Activated CD4-positive, alpha-beta T cell treated with anti-CD3 and anti-CD28 coated beads, Interleukin-2, amount 10 ng/mL, durations not matched to agents 24 days and 14 days (primary cell): ENCODE measurements at places on chromosomes 12 and 14. TPM values are rescaled to one million over a fixed set of nuclear protein-coding genes. Genes with fewer than 3 reads are reported as not detected.

Gene TAMALIN
- total RNA-seq, result 10.4 and 12.4 TPM in 2 replicates

Gene ARMH4
- 0.12 TPM in 1 of 2 replicates, not detected in the other for total RNA-seq

Gene LMNTD1
- total RNA-seq, result not detected in 2 replicates

Gene FOXG1
- not detected in 2 replicates for total RNA-seq

DNA sequence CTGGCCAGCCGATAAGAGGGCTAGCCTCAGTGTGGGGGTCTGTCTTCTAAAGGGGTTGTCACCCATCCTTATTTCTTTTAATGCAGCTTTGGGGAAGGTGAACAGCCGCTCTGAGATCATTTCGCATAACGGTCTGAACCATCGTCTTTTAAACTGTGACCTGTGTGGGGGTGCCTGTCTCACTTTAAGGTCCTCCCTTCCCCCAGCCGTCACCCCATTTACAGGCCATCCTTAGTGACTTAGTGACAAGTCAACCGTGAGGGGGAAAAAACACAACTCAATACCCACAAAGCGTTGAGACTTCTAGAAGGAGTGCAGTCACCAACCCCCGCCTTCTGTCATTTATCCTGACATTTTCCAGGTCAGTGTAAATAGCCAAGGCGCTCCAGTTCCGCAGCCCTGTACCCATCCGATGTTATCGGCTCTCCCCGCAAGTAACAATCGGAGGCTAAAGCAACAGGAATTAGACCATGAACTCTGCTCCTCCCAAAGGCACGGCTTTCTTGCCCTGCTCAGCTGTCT is 505 bp upstream of the DENND5B start:
- DNase-seq, result peak; percentile 57

GRCh38 chr12:65660096-65660495 is 164.2 kb upstream of the HMGA2 start:
- DNase-seq, result no peak

GRCh38 chr14:64717870-64718269 is 13.6 kb downstream of the PLEKHG3 start:
- no peak for DNase-seq

DNA sequence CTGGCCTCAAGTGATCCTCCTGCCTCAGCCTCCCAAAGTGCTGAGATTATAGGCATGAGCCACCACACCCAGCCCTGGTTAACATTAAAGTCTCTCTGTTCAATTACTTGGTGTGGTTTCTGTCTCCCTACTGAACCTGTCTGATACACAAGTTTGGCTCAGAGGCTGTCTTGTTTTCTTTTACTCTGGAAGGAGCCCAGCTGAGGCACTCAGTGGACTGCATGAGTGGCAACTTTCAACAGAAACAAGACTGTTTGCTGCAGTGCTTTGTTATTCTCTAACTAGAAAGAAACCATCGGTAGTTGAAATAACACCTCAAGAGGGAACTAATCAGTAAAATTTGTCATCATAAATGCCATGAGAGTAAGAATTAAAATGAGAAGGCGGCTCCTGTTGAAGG is 238.7 kb downstream of the FOXN3 start:
- DNase-seq, result no peak
